ENCODE measurements at places on chromosomes 5 and 9.

- ATAC-seq = peak; percentile 5
These were observed 42.3 kb upstream of the LPCAT1 start for GRCh38 chr5:1565737-1566734.

DNA sequence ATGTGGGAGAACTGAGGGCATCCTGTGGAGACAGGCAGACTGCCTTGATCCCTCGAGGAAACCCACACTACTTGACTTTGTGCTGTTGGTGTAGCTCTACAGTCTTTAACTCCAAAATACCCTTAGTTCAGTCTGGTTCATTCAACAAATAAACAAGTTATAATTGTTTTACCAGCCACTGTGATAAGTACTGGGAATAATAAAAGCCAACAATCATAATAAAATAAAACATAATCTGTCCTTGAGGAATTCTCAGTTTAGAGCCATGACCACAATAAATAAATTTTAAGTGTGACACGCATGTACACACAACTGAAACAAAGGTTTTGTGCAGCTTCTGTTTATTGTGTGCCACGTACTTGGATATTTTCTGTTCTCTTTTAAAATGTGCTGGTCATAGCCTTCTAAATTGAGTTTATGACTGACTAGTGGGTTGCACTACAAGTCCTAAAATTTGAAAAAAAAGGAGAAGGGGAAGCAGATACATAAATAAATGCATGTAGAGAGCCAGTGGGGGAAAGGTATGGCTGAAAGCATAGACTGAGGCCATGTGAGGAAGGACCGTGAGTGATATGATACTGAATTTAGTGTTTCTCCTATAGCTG lies 6.2 kb upstream of the SCAMP1 start:
- no peak for ATAC-seq

DNA sequence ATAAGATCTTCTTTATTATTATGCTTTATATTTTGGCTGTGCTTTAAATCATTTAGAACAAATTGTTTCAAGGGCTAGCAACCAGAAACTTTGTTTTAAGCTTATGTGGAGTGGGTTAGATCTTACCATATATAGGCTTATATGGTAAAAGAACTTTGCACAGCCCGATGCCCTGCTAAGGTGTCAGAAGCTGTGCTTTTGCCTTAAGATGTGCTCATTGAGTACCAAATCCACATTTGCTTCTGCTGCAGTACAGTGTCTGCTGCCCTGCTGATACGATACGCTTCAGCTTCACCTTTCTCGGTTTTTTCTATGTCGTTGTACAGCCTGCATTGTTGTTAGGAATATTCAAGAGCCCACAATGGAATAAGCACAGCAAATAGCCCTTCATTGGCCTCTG lies 34.8 kb downstream of the CD180 start:
- ATAC-seq = no peak

DNA sequence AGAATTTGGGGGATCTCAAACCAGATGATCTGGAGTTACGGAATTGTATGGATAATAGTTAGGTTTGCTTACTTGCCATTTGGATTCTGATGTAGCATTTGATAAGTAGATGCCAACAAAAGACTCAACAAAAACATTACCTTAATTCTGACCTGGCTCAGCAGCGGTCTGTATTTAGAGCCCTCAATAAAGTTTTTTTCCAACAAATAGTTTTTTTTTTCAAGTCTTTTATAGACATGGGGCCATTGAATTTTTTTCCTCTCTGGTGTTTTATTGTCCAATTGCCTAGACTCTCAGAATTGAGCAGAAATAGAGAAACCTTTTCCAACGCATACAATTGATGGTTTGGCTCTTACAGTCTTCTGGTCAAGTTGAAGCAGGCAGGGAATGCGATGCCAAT lies 192.8 kb upstream of the GAS1 start:
- no peak for ATAC-seq

- no peak for ATAC-seq
These were observed 37.8 kb downstream of the EPB41L4B start for GRCh38 chr9:109283012-109283411.

DNA sequence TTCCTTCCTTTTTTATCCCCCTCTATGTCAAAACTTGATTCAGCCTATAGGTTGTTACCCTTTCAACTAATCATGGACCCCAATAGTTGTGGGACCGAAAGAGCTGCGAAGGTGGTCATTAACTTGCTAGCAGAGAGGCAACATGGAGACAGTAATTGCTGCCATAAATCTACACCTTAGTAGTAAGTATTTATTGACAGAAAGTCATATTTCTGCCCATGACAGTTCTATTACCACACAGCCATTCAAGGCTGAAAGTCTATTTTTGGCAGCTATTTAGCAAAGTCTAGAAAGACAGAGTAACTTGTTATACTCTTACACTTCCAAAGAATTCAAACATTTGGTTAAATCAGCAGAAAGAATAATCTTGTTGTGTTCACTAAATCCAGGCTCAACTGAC lies 236.2 kb downstream of the PRELID2 start:
- no peak for ATAC-seq

DNA sequence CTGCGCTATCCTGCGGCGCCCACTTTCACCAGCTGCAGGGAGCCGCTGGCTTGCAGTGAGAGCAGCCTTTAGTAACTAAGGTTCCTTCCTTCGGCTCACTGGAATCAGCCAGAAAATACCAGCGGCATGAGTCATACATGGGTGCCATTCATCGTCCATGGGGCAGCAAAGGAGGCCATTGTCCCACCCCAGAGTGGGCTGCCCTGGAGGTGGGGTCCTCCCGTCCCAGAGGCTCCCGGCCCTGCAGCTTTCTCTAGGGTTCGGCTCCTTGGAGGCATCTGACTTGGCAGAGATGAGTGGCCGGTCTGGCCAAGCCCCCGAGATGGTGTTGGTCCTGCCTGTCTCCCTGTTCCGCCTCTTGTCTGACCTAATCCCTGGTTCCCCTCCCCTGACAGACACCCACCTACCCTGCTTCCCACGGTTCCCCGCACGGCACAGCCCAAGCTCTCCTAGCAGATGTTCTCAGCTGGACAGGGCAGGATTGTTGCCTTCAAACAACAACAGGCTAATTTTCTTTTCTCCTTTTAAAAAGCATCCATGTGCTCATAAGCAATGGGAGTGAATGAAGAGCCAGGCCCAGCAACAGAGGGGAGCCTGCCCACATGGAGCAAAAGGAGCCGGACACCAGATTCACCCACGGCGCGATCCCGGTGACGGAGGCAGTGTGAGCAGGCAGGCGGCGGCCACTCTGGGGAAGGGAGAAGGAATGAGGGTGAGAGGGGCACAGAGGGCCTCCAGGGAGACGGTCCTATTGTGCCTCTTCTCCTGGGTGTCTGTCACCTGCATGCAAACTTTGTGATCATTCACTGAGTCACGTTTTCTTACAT lies 97.0 kb upstream of the COL5A1 start:
- ATAC-seq = no peak

DNA sequence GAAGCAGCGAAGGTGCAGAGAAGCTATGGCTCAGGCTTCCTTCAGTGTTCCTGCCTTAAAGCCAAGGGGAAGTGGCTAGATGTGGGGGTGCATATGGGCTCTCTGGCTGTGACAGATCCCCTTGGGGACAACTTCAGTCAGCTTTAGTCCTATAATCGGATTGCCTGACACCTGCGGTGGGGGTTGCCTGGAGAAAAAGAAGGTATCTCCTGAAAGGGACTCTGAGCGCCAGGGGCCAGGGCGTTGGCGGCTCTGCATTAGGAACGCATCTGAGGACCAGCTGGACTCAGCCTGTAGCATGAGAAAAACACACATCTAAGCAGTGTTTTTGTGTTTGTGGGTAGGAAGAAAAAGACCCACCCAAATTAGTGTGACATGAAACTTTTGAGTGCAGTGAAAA lies 84.3 kb upstream of the OTULINL start:
- no peak for ATAC-seq

DNA sequence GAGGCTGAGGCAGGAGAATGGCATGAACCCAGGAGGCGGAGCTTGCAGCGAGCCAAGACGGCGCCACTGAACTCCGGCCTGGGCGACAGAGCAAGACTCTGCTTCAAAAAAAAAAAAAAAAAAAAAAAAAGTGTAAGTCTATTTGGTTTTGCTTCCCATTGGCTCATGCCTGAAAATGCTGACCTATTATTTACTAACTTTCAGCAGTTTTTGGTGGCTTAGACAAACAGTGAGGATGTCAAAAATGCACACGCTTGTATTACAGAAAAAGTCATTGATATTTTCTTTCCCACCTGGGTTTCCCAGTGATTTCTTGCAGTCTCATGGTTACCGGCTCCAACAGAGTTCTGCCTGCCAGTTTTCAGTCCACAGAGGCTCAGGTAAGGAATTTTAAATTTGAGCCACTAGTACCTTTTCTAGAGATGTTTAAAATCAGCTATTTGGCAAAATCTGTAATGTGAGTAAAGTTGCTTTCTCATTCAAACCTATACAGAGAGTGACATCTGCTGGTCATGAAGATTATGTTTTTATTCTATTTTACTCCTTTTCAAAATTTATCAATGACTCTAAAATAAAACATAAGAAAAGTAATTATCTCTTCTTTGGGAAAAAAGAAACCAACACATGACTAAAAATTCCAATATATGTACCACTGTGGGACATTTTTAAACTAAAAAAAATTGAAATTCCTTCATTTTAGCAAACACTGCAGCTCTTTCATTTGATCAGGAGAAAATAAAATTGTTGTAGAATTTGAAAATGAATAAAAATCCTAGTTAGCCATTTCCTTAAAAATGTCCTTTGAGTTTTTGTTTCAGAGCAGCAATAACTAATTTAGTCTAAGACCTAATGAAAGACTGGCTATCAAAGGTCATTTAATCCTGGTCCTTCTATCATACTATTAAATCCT lies 8.8 kb downstream of the FAM200C start:
- ATAC-seq = no peak

DNA sequence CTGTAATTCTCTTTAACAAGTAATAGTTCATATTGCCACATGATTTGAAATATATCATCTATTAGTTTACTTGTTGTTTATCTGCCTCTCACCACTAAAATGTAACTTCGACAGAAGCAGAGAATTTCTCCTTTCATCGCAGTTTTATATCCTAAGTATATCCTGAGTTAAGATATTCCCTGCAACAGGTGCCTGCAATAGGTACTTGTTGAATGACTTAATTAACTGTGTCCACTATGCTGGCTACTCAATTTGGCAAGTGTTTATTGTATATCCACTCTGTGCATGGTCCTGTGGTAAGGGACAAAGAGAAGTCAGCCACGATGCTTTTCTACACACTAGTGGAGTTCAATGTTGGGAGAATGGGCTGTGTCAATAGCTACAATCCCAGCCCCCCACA lies 108.5 kb downstream of the PSAT1 start:
- no peak for ATAC-seq

DNA sequence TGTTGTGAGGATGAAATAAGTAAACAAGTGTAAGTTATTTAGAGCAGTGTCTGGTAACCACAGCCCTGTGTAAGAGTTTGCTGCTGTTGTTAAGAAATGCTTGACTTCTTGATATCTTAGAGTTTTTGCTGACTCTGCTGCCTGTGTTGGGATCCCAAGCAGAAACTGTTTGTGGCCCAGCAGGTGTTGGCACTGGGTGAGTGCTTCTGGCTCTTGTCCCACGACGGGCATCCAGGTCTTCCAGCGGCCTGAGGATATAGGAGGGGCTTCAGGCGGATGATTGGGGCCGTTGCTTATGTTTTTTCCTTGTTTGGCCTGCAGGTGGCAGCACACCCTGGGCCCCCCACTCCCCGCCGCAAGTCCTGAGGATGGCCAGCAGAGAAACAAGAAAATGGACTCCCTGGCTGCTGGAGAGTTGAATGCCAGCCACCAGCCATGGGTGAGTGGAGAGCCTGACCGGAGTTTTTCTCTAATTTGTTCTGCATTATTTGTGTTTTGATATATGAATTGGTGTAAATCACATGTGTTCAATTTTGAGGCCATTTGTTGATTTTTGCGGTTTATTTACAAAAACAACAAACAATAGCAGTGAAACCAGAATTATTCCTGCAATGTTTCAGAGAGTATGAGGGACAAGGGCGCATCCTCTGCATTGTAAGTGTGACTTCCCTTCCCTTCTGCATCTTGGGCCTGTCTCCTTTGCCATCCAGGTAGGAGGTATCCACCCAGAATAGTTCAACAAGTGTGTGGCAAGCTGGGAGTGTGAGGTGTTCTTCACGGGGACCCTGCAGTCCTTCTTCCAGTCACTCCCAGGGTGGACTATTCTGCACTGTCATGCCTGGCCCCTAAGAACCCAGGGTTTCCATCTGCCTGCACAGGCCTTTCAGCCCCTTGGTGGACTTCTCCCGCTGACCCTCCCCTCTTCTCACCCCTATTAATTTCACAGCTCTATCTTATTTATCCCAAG lies 50.3 kb downstream of the SLC22A5 start:
- ATAC-seq = peak; percentile 51

DNA sequence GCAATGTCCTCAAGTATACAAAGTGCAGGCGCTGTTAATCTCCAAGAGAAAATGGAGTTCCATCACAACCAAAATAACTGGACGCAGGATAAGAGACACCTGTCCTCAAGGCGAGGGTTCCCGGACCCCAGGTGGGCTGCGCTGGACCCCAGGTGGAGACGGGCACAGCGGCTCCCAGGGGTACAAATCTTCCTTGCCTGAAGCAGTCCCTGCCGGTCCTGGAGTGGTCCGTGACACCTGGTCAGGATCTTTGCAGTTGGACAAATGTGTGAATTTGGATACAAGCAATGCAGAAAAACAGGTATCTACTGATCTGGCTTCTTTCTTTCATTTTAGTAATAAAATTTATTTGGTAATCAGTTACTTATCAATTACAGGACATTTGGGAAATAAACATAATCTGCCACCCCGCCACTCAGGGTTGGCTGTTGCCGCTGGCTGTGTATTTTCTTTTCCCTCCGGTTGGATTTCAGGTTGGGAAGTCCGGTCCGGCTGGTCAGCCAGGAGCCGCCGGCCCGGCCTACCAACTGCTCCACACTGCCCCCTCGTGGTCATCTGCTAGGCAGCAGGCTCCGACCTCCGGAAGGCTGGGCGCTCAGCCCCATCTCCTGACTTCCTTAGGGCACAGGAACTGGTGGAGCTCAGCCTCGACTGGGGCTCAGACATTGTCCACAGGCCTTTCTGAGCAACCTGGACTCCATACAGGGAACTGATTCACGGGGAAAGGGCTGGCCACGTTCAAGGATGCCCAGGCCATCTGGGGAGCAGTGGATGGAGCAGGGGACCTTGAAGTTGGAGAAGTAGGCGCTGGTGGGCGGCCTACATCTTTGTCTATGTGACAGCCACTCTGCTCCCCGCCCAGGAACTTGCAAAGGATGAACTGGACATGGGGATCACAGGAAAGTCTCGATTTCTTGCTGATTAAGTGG lies 43.4 kb downstream of the NXNL2 start:
- ATAC-seq = peak; percentile 86

DNA sequence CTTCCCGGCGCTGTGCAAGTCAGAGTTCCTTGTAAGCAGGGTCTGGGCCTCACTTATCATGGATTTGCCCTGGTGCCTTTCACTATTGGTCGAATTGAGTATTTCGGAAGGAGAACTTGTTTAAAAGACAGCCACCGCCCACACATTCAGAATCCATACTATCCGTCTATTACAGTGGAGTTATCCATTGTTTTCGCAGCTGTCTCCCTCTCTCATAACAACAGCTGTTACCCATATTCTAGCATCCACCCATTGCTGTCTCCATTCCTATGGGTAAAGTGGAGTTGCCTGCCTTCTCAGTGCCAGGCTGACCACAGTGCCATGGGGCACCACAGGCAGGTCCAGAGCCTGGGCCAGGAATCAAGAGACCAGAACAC lies 20.2 kb downstream of the FAXDC2 start:
- ATAC-seq = peak; percentile 7

- no peak for ATAC-seq
These were observed 31.1 kb downstream of the FGD3 start for GRCh38 chr9:92978345-92978875.

GRCh38 chr9:4680173-4680525 lies 780 bp downstream of the CDC37L1 start:
- ATAC-seq = no peak

All from esophagus mucosa (tissue), 1 donor.